H1 (cell line): ENCODE measurements at places on chromosomes 11 and 22.
A peak's percentile ranks its signal among the peaks of the same experiment; 100 is the strongest.

GRCh38 chr11:33291004-33291777, 34.0 kb downstream of the HIPK3 start:
- no peak for DNase-seq

DNA sequence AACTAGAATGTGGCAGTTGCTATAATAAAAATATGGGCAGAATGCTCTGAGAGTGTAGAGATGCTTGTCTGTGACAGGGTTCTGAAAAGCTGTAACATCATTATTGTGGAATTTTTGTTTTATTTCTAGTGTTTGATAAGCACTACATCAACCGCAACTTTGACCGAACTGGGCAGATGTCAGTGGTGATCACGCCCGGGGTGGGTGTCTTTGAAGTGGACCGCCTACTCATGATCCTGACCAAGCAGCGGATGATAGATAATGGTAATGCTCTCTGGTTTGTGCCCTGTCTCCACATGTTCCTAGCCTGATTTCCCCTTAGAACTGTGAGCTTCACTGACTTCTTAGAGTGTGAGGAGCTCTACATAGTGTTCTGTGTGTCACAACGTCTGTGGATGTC, 48.8 kb downstream of the DEPDC5 start:
- no peak for DNase-seq

DNA sequence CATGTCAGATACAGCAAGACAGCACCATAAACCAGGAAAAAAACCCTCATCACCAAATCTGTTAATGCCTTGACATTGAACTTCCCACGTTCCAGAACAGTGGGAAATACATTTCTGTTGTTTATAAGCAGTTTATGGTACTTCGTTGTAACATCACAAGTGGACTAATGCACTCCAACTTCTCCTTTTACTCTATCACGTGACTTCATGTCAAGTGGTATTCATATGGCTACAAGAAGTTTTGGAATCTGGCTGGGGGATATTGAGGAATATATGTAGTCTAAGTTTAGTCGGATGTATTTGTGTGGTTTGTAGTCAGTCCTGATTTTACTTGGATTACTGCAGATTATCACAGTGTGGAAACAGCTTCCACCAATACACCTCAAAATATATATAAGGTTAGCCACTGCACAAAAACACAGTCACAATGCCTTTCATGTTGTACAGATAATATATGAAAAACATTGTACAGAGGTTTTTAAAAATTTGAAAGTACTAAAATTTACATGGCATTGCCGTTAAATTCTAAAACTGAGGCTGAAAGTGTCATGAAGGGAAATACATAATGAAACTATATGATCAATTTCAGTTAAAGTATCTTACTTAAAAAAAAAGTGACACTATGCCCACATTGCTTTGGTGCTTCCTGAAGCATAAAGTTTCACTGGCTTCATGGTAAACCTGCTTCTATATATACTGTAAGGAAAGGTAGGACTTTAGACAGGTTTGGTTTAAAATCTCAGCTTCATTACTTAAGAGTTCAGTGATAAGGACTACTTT, 134.1 kb downstream of the CASP12 start:
- DNase-seq = no peak

DNA sequence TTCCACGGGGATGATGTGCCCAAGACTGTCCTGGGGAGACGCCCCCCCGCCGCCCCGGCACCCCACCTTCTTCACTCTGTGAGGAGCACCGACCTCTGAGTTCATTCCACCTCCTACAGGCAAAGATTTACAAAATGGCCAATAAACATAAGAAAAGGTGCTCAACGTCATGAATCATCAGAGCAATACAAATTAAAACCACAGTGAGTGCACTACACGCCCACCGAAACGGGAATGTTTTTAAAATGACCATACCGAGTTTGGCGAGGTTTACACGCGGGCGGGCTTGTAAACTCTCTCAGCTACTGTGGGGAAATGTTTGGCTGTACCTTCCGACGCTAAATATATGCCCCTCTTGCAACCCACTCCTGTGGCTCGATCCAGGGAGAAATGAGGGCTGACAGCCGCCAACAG, 7.9 kb downstream of the NPTXR start:
- DNase-seq = no peak

- DNase-seq = no peak
These were observed 38.5 kb downstream of the PAMR1 start for GRCh38 chr11:35486934-35487333.

GRCh38 chr11:17760102-17761029, 25.8 kb downstream of the KCNC1 start:
- DNase-seq = peak; percentile 84

DNA sequence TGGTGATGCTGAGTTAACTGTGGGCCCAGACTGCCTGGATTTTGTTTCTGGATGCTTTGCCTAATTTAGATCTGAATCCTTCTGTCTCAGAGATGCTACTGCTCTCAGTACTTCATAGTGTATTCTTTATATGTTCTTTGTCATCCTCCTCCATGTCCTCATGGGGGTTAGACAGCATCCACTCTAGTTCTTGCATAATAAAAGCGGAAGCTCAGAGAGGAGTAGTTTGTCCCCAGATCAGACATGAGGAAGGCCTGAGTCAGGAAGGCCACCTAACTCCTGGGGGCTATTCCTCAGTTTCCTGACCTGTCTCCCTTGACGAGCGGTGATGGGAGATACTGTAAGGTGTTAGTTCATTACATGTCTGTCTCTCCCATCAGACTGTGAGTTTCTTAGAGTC, 90.2 kb downstream of the SCN3B start:
- no peak for DNase-seq

DNA sequence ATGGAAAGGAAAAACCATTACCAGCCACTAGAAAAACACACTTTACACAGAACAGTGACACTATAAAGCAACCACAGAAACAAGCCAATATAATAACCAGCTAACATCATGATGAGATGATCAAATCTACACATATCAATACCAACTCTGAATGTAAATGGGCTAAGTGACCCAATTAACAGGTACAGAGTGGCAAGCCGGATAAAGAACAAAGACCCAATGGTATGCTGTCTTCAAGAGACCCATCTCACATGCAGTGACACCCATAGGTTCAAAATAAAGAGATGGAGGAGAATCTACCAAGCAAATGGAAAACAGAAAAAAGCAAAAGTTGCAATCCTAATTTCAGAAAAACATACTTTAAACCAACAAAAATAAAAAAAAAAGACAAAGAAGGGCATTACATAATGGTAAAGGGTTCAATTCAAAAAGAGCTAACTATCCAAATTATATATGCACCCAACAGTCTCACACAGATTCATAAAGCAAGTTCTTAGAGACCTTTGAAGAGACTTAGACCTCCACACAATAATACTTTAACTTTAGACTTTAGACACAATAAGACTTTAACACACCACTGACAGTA, 160.3 kb upstream of the TMEM45B start:
- DNase-seq = no peak

- DNase-seq = no peak
These were observed 29.9 kb upstream of the LRRC32 start for GRCh38 chr11:76700177-76701100.

DNA sequence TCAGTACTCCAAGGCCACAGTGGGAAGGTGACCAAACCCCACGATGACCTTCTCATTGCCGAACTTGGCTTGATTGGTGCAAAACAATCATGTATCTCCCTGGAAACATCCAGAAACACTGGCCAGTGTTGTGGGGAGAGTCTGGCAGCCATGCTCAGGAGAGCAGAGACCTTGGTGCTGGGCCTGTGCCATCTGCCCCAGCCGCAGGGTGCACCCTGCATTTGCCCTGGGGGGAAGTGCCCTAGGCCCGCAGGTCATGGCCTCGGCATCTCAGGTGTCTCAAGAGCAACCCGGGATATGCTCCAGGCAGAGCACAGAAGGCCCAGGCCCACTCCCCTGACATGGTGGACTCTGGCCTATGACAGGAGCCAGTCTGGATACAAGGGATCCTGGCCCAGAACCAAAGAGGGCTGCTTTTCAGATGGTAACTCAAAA, 23.7 kb downstream of the ARVCF start:
- no peak for DNase-seq

- DNase-seq = no peak
These were observed 94.2 kb downstream of the ABTB2 start for GRCh38 chr11:34263441-34264091.

GRCh38 chr11:107397357-107397756, 60.3 kb downstream of the CWF19L2 start:
- peak; percentile 31 for DNase-seq

DNA sequence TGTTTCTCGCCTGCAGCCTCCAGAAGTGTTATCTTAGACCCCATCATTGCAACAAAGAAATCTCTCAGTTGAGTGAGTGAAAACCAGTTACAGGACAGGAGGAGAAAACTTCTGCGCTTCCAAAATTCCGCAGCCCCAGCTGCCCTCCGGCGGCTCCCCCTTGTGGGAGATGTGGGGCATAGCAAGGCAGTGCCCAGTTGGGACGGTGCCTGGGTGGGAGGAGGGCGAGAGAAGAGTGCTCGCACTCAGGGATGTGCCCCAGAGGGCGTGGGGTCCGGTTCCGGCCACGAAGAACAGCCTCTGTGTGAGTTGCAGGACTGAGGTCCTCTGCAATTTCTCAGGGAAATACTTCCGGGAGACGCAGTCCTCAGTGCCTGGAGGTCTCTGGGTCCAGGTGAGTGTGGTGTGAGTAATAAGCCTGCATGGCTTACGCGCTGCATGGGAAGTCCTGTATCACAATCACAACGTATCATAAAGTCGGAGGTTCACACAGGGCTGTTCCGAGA, 87.0 kb upstream of the BLID start:
- peak; percentile 91 for DNase-seq

GRCh38 chr11:11605181-11605580, 16.6 kb downstream of the GALNT18 start:
- DNase-seq = no peak

DNA sequence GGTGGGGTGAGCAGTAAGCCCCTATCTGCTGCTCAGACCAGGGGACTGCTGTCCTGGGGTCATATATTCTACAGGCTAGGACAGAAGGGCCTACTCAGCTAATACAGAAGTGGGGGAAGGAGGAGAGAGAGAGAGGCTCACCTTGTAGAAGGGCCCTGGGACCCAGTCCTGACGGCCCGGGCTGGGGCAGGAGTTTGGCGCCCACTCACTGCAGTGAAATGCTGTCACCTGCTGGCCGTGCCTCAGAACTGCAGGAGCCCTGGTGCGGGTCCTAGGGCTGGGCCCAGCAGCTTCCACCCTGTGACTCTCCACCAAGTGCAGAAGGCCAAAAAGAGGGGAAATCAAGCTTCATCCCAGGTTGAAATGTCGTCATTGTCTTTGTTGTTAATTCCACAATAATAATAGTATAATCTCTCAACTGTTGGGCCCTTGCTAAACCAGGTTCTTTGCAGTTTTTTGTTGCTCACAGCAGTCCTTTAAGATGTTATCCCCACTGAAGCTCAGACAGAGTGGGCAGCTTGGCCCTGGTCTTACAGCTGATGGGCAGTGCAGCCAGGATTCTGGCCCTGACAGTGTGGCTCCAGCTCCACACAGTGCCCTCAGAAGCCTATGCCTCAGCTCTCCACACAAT, 29.6 kb downstream of the TRIM29 start:
- peak; percentile 46 for DNase-seq

DNA sequence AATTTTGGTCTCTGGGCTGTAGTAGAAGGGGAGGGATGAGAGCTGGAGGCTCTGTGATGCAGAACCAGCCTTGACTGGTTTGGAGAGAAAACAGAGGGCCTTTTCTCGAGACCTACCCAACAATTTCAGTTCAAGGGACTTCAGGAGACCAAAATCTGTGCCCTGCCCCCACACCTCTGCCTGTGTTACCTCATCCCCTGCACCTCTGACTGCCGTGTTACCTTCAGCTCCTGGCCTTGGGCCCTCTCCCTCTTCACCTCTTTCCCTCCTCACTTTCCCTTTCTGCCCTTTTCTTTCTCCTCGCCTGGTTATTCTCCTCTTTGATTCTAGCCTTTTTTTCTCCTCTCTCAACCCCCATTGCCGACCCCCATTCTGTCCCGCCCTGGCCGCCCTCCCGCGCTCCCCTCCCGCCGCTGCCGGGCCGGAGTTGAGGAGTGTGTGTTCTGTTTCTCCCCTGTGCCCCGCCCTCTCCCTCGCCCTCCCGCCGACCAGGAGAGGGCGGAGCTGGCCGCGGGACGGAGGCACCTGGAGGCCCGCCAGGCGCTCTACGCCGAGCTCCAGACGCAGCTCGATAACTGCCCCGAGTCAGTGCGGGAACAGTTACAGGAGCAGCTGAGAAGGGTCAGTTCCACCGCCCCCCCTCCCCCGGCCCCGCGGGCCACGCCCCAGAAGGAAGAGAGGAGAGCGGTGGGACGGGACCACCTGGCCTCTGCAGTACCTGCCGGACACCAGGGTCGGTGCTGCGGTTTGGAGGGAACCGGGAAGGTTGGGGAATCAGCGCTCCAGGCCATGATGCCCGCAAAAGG, 27.2 kb downstream of the PHLDB1 start:
- DNase-seq = peak; percentile 89

GRCh38 chr11:119982517-119983239, 155.2 kb downstream of the TRIM29 start:
- DNase-seq = no peak

DNA sequence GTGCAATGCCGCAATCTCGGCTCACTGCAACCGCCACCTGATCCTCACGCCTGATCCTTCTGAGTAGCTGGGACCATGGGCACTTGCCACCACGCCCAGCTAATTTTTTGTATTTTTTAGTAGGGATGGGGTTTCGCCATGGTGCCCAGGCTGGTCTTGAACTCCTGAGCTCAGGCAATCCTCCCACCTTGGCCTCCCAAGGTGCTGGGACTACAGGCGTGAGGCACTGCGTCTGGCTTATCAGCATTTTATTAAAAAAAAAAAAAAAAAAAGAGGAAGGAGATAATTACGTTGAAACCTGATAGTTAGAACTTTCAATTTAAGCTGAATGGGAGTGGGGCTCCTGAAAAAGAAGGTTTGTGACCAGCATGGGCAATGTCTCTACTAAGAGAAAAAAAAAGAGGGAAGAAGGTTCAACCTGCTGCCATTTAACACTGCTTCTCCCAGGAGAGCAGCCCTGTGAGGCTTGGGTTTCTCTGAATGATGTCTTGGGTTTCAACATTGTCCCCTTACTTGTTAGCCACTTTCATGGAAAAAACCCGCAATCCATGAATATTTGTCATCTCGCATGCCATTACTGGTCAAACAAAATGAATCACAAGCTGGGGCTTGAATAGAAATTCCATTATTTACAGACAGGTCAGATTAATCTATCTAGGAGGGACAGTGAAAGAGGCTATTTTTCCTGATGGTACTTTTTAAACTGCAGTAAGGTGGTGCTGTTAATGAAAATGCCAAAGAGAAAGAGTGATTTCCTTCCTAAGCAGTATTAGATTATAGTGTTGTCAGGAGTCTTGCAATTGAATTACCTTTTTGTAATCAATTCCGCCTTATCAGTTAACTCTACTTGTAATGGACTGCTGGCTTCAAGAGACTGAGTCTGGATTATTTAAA, 72.5 kb downstream of the PACS1 start:
- DNase-seq = no peak

DNA sequence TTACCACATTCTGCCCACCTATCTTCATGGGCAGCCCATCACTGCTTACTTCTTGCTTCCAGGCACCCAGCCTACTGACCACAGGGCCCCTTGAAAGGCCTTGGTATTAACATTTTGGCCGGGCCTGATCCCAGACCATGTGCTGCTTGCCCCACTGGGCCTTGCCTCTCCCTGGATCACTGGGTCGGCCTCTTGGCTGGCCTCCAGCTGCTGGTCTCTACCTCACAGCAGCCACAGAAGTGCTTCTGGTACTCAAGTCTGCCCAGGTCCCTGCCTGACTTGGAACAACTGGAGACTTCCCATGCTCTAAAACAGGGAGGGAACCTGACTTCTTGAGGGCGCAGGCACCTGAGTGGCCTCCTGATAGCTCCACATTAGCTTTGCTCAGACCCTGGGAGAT, 63.6 kb downstream of the THAP12 start:
- no peak for DNase-seq
